Mesothelial cell of epicardium (in vitro differentiated cells): ENCODE measurements at places on chromosomes 4 and X.

DNA sequence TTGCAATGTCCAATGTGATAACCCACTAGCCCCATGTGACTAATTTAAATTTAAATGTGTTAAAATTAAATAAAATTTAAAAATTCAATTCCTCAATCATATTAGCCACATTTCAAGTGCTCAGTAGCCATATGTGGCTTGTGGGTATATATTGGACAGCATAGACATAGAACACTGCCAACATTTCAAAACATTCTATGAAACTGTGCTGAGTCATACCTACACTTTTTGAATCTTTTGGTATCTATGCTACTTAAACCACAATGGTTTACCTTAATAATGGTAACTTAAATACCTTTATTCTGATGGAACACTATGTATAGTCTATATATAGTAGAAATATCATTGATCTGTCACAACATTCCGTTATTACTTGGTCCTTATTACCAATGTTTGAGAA, 223.4 kb upstream of the ATOH1 start:
- no peak overlapping the region for H3K27ac ChIP-seq
- no peak for DNase-seq
- peaks cover 2% of the 10 kb centered on the region for H3K36me3 ChIP-seq
- H3K4me1 ChIP-seq = peaks cover 3% of the 10 kb centered on the region
- H3K4me3 ChIP-seq = no peak overlapping the region
- H3K27me3 ChIP-seq = no peaks in the 10 kb centered on the region

DNA sequence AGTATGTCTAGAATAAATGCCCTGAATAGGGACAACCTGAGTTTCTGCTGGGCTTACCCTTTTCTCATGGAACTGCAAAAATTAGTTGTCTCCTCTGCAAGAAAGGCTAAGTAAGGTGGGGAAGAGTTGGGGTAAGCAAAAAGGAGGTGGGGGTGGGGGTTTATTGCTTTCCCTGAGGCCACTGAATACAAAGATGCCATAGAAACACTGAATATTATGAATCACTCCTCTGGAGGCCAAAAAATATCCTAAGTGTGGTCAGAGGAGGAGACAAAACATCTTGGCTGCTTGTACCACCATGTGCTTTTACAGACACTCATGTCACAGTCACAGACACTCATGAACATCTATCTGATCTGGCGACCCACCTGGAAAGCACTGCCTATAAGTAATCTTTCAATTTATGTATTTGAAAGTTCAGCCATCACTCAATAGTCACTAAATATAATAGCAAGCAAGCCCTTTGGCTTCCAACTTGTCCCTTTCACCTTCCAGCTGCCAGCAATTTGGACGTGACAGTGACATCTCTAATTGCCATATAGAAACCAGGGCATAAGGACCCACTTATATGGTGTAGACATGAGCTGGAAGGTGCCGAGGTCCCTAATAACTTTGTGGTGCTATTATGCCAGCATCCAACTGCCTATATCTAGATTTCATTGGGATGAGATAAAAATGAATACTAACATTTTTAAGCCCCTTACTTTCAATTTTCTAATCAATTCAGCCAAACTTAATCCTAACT, 122.7 kb upstream of the CBR4 start:
- no peak for DNase-seq
- no peaks in the 10 kb centered on the region for H3K27me3 ChIP-seq
- H3K4me3 ChIP-seq = no peak overlapping the region
- H3K36me3 ChIP-seq = peaks cover 36% of the 10 kb centered on the region
- peaks cover 30% of the 10 kb centered on the region for H3K4me1 ChIP-seq
- no peak overlapping the region for H3K27ac ChIP-seq

GRCh38 chr4:74320559-74321118, 12.4 kb downstream of the EPGN start:
- peaks cover 17% of the 10 kb centered on the region for H3K27me3 ChIP-seq
- peaks cover 13% of the 10 kb centered on the region for H3K4me1 ChIP-seq
- no peak overlapping the region for H3K27ac ChIP-seq
- no peak for DNase-seq
- no peaks in the 10 kb centered on the region for H3K36me3 ChIP-seq
- no peak overlapping the region for H3K4me3 ChIP-seq

GRCh38 chr4:7294176-7294756, 101.9 kb downstream of the SORCS2 start:
- no peak overlapping the region for H3K4me3 ChIP-seq
- no peaks in the 10 kb centered on the region for H3K36me3 ChIP-seq
- H3K4me1 ChIP-seq = no peaks in the 10 kb centered on the region
- no peak for DNase-seq
- no peak overlapping the region for H3K27ac ChIP-seq

DNA sequence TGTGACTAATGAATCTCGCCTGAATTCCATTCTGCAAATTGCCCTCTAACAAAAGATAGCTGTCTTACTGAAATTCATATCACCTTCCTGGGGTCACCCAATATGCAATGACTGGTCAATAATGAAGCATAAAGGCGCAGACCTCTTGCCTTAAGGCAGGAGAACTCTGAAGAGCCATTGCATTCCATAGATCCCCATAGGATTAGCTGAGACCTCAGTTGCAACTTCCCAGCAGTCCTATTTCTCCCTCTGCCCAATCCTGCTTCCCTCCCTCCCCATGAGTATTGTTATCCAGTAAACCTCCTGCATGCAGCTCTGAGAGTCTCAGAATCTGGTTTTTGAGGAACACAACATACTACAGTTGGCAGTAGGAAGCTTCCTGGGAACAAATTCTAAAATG, 396.5 kb downstream of the DCAF12L2 start:
- H3K27me3 ChIP-seq = no peaks in the 10 kb centered on the region
- no peaks in the 10 kb centered on the region for H3K4me1 ChIP-seq
- no peaks in the 10 kb centered on the region for H3K36me3 ChIP-seq
- H3K4me3 ChIP-seq = no peak overlapping the region
- H3K27ac ChIP-seq = no peak overlapping the region

- no peak overlapping the region for H3K4me3 ChIP-seq
- H3K36me3 ChIP-seq = peaks cover 3% of the 10 kb centered on the region
- no peaks in the 10 kb centered on the region for H3K27me3 ChIP-seq
- no peak for DNase-seq
- no peak overlapping the region for H3K27ac ChIP-seq
Observed at GRCh38 chr4:75099321-75099720, 166.4 kb downstream of the PARM1 start.

- H3K27me3 ChIP-seq = no peaks in the 10 kb centered on the region
- no peak overlapping the region for H3K4me3 ChIP-seq
- no peaks in the 10 kb centered on the region for H3K4me1 ChIP-seq
Observed at GRCh38 chrX:68072041-68072440, 361.3 kb downstream of the OPHN1 start.
